ENCODE measurements at places on chromosomes 12 and 14.
A peak's percentile ranks its signal among the peaks of the same experiment; 100 is the strongest.

GRCh38 chr14:26791117-26791806 is 193.4 kb upstream of the NOVA1 start:
- DNase-seq: no peak

DNA sequence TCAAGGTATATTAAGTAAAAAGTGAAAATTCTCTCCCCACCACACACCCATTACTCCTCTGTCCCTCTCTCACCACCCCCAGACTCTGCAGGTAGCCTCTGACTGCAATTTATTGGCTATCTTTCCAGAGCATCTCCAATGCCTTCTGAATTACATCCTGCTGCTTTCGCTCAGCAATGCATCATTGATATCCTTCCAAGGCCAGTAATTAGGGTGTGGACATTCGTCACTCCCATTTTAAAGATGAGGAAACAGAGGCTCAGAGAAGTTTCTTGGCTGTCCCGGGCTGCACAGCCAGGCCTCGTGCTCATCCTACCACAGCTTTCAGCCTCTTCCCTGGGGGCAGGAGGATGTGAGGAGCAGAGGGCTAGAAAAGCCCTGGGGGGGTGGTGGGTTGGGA is 23.6 kb upstream of the PGF start:
- DNase-seq: no peak

GRCh38 chr14:35406506-35407305 is 2.2 kb upstream of the NFKBIA start:
- no peak for DNase-seq

DNA sequence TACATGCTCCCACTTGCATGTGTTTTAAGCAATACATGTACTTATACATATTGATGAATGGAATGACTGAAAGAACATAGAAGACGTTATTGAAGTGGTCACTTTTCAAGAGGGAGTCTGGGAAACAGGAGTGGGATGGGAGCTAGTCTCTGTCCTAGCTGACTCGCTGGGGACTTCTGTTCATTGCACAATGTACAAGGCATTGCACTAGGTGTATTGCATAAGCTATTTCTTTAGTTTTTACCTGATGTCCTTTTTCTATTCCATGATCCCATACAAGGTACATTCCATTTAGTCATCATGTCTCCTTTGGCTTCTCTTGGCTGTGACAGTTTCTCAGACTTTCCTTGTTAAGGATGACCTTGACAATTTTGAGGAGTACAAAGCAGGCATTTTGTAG is 4.0 kb upstream of the MYO1H start:
- no peak for DNase-seq

GRCh38 chr12:16608946-16609539 is 3.1 kb upstream of the LMO3 start:
- no peak for DNase-seq

GRCh38 chr14:74685056-74685455 is 27.8 kb downstream of the AREL1 start:
- DNase-seq: no peak

DNA sequence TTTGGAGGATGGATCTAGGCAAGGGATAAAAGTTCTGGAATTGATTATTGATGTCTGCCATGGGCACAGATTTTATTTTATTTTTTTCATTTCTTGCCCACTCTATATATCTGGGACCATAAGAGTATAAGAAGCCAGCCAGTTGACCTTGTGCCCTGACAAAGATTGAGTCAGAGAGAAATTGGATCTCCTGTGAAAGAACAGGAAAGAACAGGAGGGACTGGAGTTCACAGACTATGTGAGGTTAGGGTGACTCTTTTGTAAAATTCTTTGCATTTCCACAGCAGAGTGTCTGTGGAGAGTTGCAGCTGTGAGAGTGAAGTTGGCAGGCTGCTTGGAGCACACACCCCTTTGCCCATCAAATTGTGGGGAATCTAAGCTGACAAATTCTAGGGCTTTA is 358.4 kb upstream of the TBX3 start:
- DNase-seq: no peak

DNA sequence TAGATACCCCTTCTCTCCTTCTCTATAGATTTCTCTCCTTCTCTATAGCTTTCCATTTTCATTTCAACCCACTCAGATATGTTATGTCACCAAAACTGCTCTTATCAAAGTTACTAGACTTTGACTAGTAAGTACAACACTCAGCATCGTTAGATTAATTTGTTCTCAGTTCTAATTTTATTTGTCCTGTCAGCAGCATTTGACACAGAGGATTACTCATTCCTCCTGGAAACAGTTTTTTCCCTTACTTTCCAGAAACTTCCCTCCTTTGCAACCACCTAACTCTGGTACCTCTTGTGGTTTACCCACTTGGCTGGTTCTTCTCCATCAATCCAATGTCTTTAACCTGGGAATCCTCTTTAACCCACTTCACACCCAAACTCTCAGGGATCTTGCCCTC is 423.7 kb downstream of the TMTC2 start:
- no peak for DNase-seq

GRCh38 chr12:2291182-2291832 is 238.5 kb downstream of the CACNA1C start:
- DNase-seq: peak; percentile 5

GRCh38 chr14:60839657-60840056 is 105.1 kb downstream of the MNAT1 start:
- no peak for DNase-seq

GRCh38 chr14:91163316-91163715 is 49.4 kb downstream of the DGLUCY start:
- DNase-seq: no peak

DNA sequence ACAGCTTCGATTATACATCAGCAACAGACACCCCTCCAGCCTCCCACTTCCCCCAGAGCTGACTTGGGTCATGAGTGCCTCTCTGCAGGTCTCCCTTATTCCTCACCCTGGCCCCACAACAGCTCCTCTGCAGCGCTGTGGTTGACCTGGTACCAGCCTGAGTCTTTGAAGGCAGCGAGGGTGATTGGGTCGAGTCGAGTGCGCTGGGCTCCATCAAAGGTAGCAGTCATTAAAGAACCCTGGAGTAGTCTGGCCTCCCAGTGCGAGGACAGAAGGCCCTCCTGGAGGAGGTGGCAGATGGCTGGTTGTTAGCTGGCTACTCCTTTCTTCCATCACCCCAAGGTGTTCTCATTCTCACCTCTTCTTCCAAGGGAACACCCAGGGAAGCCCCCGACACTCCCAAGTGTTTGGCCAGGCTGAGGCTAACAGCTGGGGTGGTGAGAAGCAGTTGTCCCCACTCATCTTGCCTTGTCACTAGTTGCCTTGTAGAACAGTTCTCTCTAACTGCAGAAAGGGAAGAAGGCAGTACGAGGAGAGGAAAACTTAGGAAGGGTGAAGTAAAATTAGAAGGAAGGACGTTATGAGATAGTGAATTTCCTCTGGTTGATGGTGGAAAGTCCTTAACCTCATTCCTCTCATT is 2.7 kb downstream of the CIROP start:
- DNase-seq: no peak

DNA sequence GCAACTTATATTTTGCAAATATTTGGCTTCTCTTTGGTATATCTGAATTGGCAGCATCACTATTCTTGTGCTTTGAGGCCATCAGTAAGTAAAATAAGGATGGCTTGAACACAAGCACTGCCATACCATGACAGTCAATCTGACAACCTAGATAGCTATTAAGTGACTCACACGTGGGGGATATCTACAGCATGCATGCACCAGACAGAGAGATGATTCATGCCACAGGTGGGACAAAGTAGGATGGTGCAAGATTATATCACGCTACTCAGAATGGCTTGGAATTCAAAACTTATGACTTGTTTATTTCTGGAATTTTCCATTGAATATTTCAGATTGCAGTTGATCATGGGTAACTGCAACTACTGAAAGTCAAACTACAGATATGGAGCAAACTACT is 675.6 kb upstream of the MDGA2 start:
- no peak for DNase-seq

- no peak for DNase-seq
Measured at GRCh38 chr12:112307317-112308011, 74.8 kb downstream of the HECTD4 start.

DNA sequence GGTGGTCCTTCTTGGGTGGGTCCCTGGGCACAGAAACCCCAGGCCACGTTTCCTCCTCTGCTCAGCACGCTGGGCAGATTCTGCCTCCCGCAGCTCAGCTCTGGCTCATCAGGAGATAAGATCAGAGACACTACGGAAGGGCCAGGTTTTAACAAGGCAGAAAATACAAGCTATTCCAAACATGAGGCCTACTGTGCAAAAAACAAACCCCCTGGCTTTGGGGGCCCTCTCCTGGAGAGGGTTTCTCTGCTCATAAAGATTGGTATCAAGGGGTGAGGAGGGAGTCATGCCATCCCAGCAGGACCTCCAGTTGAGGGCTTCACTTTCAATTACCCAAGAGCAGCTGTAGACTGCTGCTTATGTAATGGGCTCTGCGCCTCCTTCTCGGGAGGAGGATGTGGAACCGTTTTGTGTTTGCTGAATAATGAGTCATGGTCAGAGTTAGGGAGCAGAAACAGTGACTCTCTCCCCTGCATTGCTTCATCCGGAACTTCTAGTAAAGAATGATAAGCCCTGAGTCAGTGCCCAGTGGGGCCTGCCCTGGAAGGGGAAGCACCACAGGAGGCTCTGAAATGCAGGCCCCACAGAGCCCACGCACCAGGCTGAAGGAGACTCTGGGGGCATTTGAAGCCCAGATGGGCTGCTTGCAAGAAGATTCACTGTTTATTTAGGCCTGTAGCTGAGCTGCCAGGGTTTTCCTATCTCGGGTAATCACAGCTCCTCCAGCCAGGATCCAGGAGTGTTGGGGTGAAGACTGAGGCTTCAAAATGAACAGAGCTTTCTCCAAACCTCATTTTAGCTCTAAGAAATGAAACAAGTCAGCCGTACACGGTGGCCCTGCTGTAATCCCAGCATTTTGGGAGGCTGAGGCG is 79.3 kb downstream of the SSPN start:
- no peak for DNase-seq

GRCh38 chr14:69558774-69559173 is 15.9 kb downstream of the CCDC177 start:
- no peak for DNase-seq

GRCh38 chr12:32264961-32265360 is 134.4 kb upstream of the FGD4 start:
- DNase-seq: no peak

DNA sequence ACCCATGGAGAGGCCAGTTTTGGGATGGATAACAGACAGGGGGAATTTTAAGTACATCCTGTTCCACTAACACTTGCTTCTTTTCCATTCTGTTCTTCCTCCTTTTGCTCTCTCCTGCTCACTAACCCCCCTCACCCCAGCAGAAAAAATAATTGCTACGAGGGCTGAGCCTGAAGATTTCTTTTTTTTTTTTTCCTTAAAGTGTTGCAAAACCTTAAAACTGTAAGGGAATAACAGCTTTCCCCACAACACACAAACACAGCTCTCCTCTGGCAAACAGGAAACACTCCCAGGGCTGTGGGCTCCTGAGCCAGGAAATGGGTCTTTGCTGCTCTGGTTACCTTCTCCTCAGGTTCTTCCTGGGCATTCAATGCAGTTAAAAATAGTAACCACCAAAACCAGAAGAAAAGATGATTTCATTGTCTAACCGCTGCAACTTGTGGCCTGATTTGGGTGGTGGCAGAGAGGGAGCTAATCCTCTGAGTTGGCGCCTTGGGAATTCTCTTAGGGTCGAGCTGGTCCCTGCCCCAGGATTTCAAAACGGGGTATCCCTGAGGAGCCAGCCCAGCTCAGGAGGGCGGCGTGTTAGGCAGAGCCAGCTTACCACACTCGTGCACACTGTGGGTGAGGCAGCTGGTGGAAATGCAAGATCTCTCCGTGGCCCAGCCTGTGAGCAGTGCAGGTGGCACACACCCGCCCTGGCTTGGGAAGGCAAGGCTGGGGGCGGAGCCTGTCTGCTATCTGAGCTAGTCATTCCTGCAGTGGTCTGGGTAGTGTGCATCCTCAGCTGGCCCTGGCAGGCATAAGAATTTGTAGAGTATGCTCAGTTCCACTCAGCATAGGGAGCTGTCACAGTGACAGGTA is 17.1 kb upstream of the EMP1 start:
- peak; percentile 6 for DNase-seq

GRCh38 chr12:11877869-11878780 is 192.6 kb upstream of the BCL2L14 start:
- DNase-seq: no peak

DNA sequence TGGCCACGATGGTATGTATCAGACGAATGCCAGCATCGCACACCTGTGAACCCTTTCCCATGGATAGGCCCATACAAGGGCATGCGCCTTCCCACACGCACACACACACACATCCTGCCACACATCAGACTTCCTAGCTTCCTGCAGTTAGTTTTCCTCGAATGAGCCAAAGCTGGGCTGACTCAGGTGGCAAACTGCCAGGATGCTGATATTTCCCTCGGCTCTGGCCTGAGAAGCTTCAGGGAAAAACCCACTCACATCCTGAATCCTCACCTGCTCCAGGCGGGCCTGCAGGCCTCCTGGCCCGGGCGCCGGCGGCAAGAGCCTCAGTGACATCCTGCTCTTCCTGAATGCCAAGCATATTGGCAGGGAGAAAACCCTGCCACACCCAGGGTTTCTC is 22.4 kb downstream of the CALM1 start:
- no peak for DNase-seq

DNA sequence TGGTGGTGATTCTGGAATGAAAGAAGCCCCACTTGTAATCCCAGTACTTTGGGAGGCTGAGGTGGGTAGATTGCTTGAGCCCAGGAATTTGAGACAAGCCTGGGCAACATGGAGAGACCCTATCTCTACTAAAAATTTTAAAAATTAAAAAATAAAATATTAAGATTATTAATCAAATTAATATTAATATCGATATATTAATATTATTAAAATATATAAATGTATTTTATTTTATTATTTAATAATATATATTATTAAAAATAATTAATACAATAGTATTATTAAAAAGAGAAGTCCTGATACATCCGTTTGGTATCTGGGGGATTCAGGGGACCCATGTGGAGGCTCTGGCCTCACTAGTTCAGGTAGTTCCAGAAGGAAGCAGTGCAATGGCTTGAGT is 68.7 kb downstream of the FOXN4 start:
- no peak for DNase-seq

- DNase-seq: no peak
Measured at GRCh38 chr12:108759924-108760323, 28.6 kb upstream of the CORO1C start.

Data from effector memory CD4-positive, alpha-beta T cell (primary cell).